ENCODE measurements at places on chromosomes 16 and 17. TPM values are rescaled to one million over a fixed set of nuclear protein-coding genes. Genes with fewer than 3 reads are reported as not detected.

DNA sequence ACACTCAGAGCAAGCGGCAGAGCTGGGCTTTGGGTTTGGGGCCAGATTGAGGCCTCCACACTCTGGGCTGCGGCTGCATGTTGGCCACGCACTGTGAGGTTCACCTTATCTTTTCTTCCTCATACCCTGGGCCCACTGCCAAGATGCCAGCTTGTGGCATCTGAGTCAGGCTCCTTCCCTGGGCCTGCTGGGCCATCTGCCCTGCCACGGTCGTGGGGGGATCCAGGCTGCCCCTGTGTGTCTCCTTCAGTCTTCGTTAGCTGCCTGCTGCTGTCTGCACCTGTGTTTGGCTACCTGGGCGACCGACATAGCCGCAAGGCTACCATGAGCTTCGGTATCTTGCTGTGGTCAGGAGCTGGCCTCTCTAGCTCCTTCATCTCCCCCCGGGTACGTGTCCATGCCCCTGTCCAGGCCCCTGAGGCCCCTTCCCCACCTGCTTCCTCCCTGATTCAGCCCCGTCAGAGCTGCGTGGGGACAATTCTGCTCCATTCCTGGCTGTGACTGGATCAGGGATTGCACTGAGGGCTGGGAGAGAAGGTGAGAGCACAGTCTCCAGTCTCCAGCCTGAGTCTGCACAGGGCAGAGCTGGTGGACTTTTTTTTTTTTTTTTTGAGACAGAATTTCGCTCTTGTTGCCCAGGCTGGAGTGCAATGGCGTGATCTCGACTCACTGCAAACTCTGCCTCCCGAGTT, 11.2 kb downstream of the SPNS3 start:
- DNase-seq = no peak

DNA sequence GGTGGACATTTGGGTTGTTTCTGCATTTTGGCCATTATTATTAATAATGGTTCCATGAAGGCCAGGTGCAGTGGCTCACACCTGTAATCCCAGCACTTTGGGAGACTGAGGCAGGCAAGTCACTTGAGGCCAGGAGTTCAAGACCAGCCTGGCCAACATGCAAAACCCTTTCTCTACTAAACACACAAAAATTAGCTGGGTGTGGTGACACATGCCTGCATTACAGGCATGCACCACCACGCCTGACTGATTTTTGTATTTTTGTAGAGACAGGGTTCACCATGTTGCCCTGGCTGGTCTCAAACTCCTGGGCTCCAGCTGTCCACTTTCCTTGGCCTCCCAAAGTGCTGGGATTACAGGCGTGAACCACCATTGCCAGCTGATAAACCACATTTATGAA, 58.5 kb downstream of the TNFRSF13B start:
- no peak for DNase-seq

DNA sequence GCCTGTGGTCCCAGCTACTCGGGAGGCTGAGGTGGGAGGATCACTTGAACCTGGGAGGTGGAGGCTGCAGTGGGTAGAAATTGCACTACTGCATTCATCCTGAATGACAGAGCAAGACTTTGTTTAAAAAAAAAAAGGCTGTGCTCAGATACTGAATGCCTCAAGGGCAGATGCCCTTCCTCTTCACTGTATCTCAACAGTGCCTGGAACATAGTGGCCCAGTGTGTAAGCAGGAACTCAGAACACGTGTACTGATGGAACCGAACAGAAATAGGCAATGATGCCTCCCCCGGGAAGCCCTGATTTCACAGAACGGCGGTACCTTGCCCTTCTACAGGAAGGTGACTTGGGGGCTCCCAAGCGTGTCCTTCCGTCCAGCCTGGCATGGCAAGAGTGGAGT, 46.8 kb downstream of the PLXDC1 start:
- DNase-seq = no peak

DNA sequence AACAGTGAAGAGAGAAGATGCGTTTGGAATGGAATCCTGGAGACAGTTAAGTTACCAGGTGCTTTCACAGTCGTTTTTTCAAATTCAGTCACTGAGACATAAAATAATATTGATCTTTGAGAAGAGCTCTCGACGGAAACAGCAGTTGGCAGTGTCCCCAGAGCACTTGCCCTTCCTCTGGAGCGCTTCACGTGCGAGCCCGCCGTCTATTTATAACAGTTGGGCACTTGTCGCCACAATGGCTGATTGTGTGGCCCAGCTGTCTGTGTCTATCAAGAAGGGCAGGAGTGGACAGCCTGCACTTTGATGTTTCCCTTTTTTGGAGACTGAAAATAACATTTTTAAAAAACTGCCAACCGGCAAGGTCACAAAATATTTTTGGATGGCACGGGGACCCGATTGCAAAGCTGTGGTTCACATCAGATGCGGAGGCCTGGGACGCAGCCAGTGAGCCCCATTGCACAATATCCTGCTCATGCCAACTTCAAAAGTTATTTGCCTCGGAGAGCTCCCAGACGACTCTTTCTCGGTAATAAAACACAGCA, 62.9 kb downstream of the ADCY9 start:
- DNase-seq = peak; percentile 84

The XAF1 gene
- total RNA-seq = 21.1 TPM
